Activated T-cell treated with anti-CD3 and anti-CD28 coated beads, Interleukin-2, amount 50 U/mL, for 72 hours (primary cell): ENCODE measurements at places on chromosomes 4 and X. TPM values are rescaled to one million over a fixed set of nuclear protein-coding genes. Genes with fewer than 3 reads are reported as not detected.

Gene LIMCH1
- total RNA-seq = not detected

- no peak for DNase-seq
Observed at GRCh38 chr4:77805840-77806239, 13.3 kb downstream of the CNOT6L start.

GRCh38 chrX:78710171-78710570 is 37.3 kb upstream of the LPAR4 start:
- DNase-seq = no peak

Gene SLC25A14
- total RNA-seq = 14.3 TPM

GRCh38 chrX:24376403-24376802 is 16.0 kb downstream of the SUPT20HL1 start:
- DNase-seq = no peak

- no peak for DNase-seq
Observed at GRCh38 chr4:165592386-165592785, 213.6 kb downstream of the CPE start.

- no peak for DNase-seq
Observed at GRCh38 chrX:148691456-148691855, 191.0 kb downstream of the AFF2 start.

Gene HSFX1
- total RNA-seq = 1.00 TPM

DNA sequence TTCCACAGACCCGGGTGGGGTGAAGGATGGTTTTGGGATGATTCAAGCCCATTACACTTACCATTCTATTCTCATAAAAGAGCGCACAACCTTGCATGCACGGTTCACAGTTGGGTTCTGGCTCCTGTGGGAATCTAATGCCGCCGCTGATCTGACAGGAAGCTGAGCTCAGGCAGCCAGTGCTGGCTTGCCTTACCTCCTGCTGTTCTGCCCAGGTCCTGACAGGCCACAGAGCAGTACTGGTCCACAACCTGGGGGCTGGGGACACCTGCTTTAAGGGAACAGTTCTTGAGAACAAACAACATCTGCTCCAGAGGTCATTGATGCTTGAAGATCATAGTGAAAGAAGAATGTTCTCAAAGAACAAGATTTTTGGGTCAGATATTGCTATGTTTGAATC is 8.0 kb upstream of the HS3ST1 start:
- no peak for DNase-seq

Gene PPM1K
- total RNA-seq = 85.3 TPM

DNA sequence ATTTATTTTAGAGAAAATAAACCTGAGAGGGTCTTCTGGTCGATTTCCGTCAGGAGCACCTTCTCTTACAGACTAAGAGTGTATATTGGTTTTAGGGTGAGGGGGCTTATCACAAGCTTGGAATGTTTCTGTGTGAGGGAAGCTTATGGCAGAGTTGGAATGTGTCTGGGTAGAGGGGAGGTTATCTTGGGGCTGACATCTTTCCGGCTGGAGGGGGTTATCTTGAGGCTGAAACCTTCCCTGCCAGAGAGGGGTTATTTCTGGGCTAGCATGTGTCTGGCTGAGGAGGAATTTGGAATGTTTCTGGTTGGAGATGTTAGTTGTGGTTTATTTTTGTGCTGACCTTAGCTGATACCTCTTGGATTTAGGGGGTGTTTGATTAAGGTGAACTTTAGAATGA is 1312.1 kb downstream of the ADGRL3 start:
- DNase-seq = no peak
